ENCODE measurements at places on chromosomes 16 and 17.
A peak's percentile ranks its signal among the peaks of the same experiment; 100 is the strongest.

GRCh38 chr17:47203984-47204721 is 5.0 kb upstream of the MYL4 start:
- peak; percentile 37 for DNase-seq

DNA sequence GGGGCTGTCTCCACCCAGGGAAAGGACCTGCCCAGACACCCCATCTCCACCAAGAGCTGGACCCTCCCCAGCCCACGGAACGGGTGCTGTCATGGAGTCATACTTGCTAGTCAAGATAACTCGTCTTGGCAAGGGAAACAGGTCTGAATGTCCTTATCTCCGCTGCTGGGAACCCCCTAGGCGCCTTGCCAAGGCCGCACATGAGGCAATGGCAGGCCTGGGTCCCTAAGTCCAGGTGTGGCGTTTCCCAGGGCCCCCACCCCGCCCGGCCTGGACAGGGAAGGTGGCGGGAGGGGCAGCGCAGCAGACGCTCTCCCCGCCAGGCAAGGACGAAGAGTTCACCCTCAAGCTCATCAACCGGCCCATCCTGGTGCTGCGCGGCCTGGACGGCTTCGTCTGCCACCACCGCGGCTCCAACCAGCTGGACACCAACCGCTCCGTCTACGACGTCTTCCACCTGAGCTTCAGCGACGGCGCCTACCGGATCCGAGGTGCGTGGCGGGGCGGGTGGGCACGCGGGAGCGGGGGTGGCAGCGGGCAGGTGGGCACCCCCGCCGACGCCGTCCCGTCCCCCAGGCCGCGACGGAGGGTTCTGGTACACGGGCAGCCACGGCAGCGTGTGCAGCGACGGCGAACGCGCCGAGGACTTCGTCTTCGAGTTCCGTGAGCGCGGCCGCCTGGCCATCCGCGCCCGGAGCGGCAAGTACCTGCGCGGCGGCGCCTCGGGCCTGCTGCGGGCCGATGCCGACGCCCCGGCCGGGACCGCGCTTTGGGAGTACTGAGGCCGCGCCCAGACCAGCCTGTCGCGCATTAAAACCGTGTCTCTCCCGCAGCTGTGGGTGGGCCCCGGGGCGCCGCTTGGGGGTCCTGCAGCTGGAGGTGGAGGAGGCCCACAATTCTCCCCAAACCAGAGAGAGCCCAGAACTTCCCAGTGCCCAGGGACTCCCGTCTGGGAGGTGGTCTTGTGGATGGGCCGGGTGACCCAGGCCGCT is 8.4 kb downstream of the FSCN2 start:
- DNase-seq = no peak

- DNase-seq = no peak
These were observed 80.8 kb upstream of the CRHR1 start for GRCh38 chr17:45703348-45703747.

GRCh38 chr16:25034911-25035310 is 19.7 kb upstream of the ARHGAP17 start:
- no peak for DNase-seq

DNA sequence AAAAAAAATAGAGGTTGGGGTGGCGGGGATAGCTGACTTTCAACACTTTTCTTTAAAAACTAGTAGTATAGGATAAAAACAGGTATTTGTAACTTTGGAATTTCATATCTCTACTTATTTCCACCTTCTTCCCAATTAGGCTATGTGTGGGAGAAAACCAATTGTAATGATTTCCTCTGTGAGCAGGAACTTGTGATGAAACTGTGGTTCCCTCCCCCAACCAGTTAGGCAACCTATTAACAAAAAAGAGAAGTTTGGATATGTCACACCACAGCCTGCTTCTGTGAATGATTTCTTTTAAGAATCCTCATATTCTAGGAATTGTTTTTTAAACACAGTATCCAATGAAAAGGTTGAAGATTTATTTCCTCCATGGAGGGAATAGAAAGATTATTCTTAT is 1.9 kb downstream of the IGSF6 start:
- DNase-seq = no peak

DNA sequence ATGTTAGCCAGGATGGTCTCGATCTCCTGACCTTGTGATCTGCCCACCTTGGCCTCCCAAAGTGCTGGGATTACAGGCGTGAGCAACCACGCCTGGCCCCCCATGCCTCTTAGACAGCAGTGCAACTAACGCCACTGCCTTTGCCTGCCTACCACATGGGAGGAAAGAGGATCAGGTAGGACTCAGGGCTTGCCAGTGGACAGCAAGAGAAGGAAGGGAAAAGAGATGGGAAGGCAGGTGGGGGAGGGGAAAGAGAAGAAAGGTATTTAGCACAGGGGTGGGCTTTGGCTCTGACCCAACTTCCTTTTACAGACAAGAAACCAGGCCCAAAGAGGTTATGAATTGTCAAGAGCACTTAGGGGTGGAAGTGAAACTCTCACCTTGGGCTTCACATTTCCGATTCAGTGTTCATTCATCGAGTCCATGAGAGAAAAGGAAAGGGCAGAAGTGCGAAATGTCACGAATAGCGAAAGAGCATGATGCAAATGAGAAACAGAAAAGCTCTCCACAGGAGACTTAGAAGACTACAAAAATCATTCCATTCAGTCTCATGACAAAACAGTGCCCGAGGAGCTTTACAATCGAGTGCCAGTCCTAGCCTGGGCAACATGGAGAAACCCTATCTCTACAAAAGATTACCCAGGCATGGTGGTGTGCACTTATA is 36.4 kb downstream of the CDK5R1 start:
- no peak for DNase-seq

- no peak for DNase-seq
These were observed 9.4 kb downstream of the RPAIN start for GRCh38 chr17:5429191-5429887.

GRCh38 chr16:3042376-3042775 is 4.0 kb upstream of the MMP25 start:
- no peak for DNase-seq

DNA sequence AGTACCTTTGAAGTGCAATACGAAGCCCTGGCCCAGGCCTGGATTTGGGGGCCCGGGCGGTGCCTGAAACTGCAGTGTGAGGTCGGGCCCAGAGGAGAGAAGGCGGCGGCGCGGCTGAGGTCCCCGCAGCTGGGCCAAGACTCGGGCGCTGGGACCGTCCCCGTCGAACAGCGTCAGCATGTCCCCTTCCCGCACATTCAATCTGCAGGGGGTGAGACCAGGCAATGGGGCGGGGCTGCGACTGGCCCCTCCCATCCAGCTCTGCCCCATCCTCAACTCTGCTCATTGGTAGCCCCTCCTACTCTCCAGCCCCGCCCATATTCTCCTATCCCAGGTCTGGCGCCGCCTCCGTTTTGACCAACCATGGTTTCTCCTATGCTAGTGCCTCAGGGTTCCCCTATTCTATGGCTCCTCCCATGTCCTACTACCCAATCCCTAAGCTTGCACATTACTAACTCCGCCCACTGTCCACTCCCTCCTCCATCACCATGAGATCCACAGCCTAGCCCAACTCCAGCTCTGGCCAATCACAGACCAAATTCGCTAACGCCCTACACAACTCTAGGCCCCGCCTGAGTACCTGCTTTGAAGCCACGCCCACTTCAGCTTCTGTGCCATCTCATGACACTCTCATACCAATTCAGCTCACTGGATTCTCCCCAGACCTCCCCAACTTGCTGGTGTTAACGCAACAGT is 14.4 kb upstream of the CDIPT start:
- peak; percentile 28 for DNase-seq

DNA sequence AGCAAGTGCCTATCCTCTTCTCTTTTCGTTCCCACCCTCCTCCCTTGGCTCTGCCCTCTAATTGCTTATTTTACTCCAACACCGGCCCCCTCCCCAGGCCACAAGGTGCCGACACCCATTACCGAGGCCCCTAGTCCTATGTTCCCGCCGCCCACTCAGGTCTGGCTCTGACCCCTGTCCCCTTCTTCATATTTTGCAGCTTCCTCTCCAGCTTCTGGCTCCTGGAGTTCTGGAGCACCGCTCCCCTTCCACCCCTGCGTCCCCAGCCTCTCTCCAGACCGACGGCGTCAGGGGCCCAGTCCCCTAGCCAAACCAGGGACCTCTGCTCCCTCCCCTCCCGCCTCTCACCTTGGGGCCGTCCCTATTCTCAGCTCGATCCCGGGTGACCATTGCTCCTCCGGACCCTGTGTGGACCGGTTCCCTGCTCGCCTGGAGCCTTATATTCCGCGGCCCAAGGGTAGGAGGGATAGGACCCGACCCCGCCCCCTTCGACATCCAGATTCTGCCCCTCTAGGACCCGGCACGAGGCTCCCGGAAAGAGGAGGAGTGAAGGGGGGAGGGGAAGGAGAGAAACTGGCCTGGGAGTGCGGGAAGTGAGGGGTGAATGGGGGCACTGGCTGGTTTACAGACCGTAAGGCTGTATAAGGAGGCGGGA is at the start of gene HES7:
HES7 (minus strand) TSS at position 412 of the 655 bp plus-strand sequence; CDS start at position 390, 22 bp downstream.
- DNase-seq = no peak

DNA sequence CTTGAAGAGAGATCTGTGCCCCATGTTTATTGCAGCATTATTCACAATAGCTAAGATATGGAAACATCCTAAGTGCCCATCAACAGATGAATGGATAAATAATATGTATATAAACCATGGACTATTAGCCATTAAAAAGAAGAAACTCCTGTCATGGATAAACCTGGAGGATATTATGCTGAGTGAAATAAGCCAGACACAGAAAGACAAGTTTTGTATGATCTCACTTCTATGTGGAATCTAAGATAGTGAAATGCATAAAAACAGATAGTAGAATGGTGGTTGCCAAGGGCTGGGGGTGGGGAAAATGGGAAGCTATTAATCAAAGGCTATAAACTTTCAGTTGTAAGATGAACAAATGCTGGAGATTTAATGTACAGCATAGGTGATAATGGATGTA is 19.9 kb upstream of the HEATR6 start:
- DNase-seq = no peak

- DNase-seq = no peak
These were observed 427 bp upstream of the TLCD3B start for GRCh38 chr16:30031477-30031918.

DNA sequence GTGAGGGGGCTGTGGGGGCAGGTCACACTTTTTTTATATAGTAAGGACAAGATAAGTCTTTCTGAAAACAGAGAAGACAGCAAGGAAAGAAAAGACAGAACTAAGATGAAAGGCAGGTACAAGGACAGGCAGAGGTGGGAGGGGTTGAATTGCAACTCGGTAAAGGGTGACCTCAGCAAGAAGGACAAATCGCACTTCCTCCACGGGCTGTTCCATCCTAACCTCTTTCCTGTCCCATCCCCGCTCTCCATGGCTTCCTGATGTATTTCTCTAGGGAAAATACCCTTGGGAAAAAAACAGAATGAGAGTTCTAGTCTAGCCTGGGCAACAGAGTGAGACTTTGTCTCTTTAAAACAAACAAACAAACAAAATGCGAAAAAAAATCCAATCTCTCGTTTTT is 57.3 kb downstream of the ARHGAP17 start:
- no peak for DNase-seq

- DNase-seq = no peak
These were observed 33.0 kb upstream of the NKD1 start for GRCh38 chr16:50515218-50515617.

- DNase-seq = peak; percentile 15
These were observed 219.9 kb downstream of the ENGASE start for GRCh38 chr17:79294459-79295071.

GRCh38 chr17:17766077-17766743 is 70.6 kb downstream of the SREBF1 start:
- no peak for DNase-seq

DNA sequence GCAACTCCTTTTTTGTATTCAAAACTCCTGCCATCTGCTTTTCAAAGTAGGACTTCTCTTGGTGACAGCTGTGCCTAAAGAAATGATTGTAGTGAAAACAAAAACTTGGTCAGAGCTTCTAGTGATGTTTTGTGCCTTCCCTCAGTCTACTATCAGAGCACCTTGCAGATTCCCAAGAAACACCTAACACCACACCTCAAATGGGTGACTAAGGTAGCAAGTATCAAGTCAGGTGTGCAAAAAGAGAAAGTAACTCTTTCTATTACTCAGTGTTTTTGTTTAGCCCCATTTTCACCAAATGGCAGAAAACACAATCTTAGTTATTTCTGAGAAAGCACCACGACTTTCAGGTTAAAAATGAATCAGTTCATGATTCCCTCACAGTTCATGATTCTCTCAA is 2.0 kb upstream of the PMFBP1 start:
- no peak for DNase-seq

GRCh38 chr16:56309008-56309407 is 116.3 kb downstream of the AMFR start:
- no peak for DNase-seq

DNA sequence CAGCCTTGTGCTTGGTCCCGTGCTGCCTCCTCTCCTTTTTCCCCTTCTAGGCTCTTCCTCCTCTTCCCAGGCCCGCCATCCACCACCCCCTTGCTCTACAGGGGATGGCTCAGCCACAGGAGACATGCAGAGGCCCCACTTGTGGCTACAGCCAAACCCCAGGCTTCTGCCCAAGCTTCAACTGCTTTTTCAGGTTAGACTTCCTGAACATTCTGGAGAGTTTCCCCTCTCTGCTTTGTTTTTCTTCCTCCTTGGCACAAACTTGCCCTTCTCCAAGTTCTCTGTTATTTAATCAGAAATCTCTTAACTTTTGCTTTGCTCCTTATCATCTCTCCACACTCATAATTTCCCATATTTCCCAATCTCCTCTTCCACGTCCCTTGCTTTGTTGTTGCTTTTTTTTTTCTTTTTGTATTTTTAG is 18.3 kb upstream of the HAS3 start:
- DNase-seq = no peak

Data from activated T-cell treated with anti-CD3 and anti-CD28 coated beads, Interleukin-2, amount 50 U/mL, for 4 hours (primary cell).